Posterior vena cava (tissue), 2 donors: ENCODE measurements at places on chromosomes 2 and 18. TPM values are rescaled to one million over a fixed set of nuclear protein-coding genes. Genes with fewer than 3 reads are reported as not detected.

Gene EPAS1
- total RNA-seq: 374 TPM

Gene MREG
- 0.67 TPM for total RNA-seq

Gene ALLC
- not detected for total RNA-seq

Gene RND3
- 67.5 TPM for total RNA-seq

Gene DNER
- 1.1 TPM for total RNA-seq

Gene HOXD1
- total RNA-seq: 0.48 TPM

Gene STRADB
- 18.0 TPM for total RNA-seq

Gene SRD5A2
- not detected for total RNA-seq

Gene C2orf15
- not detected for total RNA-seq

Gene ALPP
- not detected for total RNA-seq

Gene MARCHF7
- 86.1 TPM for total RNA-seq

Gene MAP3K19
- total RNA-seq: not detected

Gene AUP1
- total RNA-seq: 64.4 TPM

Gene B3GNT7
- 7.7 TPM for total RNA-seq

Gene TRIB2
- total RNA-seq: 34.5 TPM

Gene STON1
- 47.9 TPM for total RNA-seq

Gene PKP4
- total RNA-seq: 44.7 TPM

Gene SCTR
- not detected for total RNA-seq

Gene SOWAHC
- 8.8 TPM for total RNA-seq

Gene ALS2
- 21.9 TPM for total RNA-seq

Gene SCYGR4
- not detected for total RNA-seq

Gene TMEM163
- total RNA-seq: 0.19 TPM

Gene GNLY
- total RNA-seq: 2.4 TPM

Gene OSBPL6
- 2.0 TPM for total RNA-seq

Gene ERFE
- total RNA-seq: 0.79 TPM

Gene CGREF1
- total RNA-seq: 25.8 TPM

Gene VRK2
- 41.0 TPM for total RNA-seq

Gene PCARE
- total RNA-seq: not detected

Gene RFX8
- total RNA-seq: 0.32 TPM

Gene FTCDNL1
- total RNA-seq: 1.1 TPM

Gene FMNL2
- 35.5 TPM for total RNA-seq

Gene HTRA2
- total RNA-seq: 22.4 TPM

Gene PRSS56
- not detected for total RNA-seq

Gene CD226
- 2.5 TPM for total RNA-seq

Gene MARCO
- 20.5 TPM for total RNA-seq

Gene REEP1
- 55.2 TPM for total RNA-seq

Gene LRRTM1
- 0.10 TPM for total RNA-seq

Gene KCNK3
- total RNA-seq: 24.4 TPM

Gene SLC1A4
- total RNA-seq: 16.4 TPM

Gene COLEC12
- total RNA-seq: 54.9 TPM

Gene RPL37A
- 1,771 TPM for total RNA-seq

Gene TMEM182
- total RNA-seq: 3.4 TPM
